ENCODE measurements at places on chromosomes 16 and 17.

- DNase-seq, result no peak
Observed at GRCh38 chr16:73794994-73795393, 501.6 kb upstream of the PSMD7 start.

- DNase-seq, result no peak
Observed at GRCh38 chr16:5036228-5037156, 2.8 kb upstream of the NAGPA start.

GRCh38 chr17:74860229-74860871, 665 bp upstream of the GRIN2C start:
- DNase-seq, result no peak

GRCh38 chr16:30743716-30744115, 4.5 kb upstream of the PHKG2 start:
- no peak for DNase-seq

- peak; percentile 28 for DNase-seq
Observed at GRCh38 chr17:9021158-9021991, at the start of gene NTN1. NTN1 (plus strand) TSS chr17:9021510; CDS start chr17:9022374, 864 bp downstream.

GRCh38 chr16:50485232-50485631, 63.0 kb upstream of the NKD1 start:
- DNase-seq, result no peak

GRCh38 chr17:64063766-64064224, 43.4 kb upstream of the ICAM2 start:
- peak; percentile 35 for DNase-seq

DNA sequence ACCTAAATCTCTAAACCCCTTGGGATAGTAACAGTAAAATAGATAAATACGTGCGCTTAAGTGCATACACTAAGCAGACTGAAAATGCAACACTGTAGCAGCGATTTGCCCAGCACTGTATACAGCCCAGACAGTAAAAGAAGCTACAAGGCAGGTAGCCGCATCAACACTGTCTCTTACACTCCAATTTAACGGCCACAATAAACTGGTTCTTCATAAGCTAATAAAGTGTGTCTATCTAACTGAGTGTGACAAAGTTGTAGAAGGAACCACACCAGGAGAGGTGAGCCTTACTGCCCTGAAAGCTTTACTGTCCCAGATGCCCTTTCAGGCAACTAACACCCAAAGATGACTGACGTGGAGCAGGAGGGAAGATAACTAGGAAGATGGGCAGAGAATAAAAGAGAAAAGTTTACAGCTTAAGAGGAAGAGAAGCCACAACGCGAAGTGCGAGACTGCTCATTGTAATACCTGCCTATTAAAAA, 847 bp downstream of the ZDHHC7 start:
- no peak for DNase-seq

- DNase-seq, result peak; percentile 91
Observed at GRCh38 chr16:56848955-56849689, 15.9 kb upstream of the SLC12A3 start.

- DNase-seq, result no peak
Observed at GRCh38 chr17:80456465-80457235, 19.8 kb downstream of the NPTX1 start.

DNA sequence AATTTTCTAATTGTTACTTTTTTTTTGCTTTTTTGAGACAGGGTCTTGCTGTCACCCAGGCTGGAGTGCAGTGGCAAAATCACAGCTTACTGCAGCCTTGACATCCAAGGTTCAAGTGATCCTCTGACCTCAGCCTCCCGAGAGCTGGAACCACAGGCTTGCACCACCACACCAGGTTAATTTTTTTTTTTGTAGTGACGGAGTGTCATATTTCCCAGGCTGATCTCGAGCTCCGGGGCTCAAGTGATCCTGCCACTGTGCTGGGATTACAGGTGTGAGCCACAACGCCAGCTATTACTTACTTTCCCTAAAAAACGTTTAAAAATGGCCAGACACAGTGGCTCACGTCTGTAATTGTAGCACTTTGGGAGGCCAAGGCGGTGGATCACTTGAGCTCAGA, 6.6 kb downstream of the NPLOC4 start:
- DNase-seq, result no peak

- DNase-seq, result no peak
Observed at GRCh38 chr17:2624292-2624731, 30.9 kb downstream of the PAFAH1B1 start.

DNA sequence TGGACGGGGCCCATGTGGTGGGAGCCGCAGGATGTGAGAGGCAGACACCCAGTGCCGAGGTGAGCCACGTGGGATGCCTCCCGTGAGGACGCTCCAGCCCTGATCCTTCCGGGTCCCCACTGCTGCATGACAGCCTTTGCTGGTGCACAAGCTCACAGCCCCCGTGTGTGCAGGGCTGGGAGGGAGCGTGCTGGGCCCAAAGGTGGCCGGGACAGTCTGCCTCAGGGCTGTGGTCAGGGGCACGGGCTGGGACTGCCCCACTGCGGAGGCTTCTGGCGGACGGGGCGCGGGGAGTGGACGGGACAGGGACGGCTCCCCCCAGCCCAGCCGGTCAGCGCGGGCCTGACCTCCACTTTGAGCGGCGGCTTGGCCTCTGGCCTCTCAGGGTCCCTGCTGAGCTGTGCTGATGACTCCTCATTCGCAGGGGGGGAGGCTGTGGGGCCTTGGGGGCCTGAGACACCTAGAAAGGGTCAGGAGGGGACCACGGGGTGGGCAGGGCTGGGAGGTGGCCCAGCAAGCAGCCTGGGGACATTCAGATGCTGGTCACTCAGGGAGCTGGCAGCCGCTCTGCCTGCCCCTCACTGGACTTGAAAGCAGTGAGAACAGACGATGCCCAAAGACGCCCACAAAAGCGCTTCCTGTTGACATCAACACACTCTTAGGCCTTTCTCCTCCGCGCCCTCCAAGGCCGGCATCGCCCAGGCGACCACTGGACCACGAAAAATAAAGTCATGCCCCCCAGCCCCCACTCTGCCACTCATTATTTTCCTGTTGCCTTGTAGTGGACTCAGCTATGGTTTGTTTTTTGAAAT, 9.3 kb upstream of the METRNL start:
- DNase-seq, result no peak

- DNase-seq, result no peak
Observed at GRCh38 chr17:49397586-49397985, 17.1 kb downstream of the PHB1 start.

DNA sequence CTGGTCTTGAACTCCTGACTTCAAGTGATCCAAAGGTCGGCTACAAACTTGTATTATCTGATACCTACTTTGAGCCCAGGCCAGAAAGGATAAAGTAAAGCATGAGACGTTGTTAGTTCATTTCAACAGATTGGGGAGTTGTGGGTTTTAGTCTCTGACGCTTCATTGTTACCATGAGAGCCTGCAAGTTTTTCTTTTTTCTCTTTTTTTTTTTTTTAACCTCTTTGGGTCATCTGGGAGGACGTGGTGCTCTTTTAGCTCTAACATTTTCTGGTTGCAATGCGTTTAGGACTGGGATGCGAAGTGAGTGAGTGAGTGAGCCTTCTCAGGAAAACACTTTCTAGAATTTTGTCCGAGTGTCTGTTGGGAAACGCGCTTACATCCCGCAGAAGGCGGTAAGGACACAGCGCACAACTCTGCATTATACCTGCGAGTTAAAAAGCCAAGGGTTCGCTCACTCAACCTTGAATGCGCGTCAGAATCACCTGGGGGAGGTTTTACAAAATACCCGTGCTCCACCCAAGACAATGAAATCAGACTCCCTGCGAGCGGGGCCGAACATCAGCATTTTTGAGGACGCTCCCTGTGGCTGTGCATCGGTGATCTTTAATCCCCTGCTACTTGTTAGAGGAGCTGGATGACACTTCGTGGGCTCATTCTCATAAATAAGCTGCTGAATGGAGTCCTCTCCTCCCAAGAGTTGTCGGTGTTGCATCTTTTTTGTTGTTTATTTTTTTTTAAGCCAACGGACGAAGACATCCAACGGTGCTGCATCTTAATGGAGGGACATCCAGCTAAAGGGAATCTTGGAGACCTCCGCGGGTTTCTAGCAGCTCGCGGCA, 629 bp upstream of the RNF135 start:
- peak; percentile 29 for DNase-seq

Measured in ACHN (cell line).